Omental fat pad (tissue), 4 donors: ENCODE measurements at places on chromosomes 3 and 15. TPM values are rescaled to one million over a fixed set of nuclear protein-coding genes. Genes with fewer than 3 reads are reported as not detected.

GRCh38 chr3:33373082-33373437 lies 67.1 kb downstream of the UBP1 start:
- DNase-seq, result no peak

DNAH12 gene
- total RNA-seq, result not detected

GNAT1 gene
- not detected for total RNA-seq

PTH1R gene
- total RNA-seq, result 16.2 TPM
